ENCODE measurements at places on chromosomes 2 and 18.
A peak's percentile ranks its signal among the peaks of the same experiment; 100 is the strongest.

GRCh38 chr18:74219056-74219455 lies 70.7 kb downstream of the TIMM21 start:
- no peak for DNase-seq

DNA sequence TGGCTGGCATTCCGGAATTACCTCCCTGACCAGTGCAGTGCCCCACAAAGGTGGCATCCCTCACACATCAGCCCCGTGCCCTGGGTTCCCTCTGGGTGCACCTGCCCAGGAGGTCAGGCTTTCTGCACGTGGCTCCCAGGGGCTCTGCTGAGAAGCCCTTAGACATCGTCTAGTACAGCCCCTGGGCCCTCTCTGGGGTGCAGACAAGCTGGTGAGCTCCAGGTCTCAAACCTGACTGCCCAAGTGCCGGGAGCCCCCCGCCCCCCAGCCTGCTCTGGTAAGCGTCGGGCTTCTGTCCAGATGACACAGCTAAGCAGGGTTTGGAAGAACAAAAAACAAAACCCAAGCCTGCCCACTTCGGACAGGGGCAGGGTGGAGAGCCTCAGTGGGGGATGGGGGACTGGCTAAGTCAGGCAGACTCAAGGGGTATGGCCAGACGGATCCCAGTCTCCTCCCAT lies 20.2 kb downstream of the TWIST2 start:
- DNase-seq = no peak

DNA sequence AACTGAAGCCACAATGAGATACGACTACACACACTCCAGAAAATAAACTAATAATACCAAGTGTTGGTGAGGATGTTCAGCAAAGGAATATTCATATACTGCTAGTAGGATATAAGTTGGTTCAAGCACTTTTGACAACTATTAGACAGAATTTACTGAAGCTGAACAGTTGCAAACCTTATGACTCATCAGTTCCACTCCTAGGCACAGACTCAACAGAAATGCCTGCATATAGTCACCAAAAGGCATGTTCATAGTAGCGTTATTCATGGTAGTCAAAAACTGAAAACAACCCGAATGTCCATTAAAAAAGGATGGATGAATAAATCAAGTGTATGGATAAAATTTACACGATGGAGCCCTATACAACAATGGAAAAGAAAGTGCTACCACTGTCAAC lies 232.0 kb downstream of the ANAPC1 start:
- no peak for DNase-seq

DNA sequence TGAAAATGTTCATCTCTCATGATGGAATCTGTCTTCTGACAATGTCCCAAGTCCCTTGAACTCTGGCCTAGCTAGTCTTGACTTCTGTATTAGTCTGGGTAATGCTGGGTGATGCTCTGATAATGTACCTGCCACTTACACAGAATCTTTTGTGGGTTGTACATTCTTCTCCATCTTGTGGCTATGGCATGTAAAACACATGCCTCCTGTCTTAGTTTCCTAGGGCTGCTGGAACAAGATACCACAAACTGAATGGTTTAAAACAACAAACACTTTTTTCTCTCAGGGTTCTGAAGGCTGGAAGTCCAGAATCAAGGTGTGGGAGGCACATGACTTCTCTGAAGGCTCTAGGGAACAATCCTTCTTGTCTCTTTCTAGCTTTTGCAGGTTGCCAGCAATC lies 57.1 kb downstream of the RAPGEF4 start:
- DNase-seq = no peak

DNA sequence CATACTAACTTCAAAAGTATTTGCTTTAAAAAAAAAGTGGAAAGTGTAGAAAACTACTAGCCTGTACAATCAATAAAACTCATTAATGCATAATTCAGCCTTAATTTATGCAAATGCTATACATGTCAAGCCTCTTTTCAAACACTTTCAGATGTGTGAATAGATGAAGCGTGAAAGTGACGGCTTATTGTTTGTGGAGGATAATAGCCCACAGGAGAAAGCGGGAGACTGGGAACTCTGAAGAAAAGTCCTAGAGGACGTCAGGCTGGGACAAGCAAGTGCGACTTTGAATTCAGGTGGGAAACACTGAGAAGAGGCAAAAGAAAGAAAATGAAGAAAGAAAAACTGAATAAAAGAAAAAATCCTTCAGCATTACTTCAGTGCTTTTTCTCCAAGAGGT lies 108.5 kb downstream of the STK39 start:
- no peak for DNase-seq

- no peak for DNase-seq
Observed at GRCh38 chr2:6876309-6876708, 1.3 kb upstream of the RSAD2 start.

DNA sequence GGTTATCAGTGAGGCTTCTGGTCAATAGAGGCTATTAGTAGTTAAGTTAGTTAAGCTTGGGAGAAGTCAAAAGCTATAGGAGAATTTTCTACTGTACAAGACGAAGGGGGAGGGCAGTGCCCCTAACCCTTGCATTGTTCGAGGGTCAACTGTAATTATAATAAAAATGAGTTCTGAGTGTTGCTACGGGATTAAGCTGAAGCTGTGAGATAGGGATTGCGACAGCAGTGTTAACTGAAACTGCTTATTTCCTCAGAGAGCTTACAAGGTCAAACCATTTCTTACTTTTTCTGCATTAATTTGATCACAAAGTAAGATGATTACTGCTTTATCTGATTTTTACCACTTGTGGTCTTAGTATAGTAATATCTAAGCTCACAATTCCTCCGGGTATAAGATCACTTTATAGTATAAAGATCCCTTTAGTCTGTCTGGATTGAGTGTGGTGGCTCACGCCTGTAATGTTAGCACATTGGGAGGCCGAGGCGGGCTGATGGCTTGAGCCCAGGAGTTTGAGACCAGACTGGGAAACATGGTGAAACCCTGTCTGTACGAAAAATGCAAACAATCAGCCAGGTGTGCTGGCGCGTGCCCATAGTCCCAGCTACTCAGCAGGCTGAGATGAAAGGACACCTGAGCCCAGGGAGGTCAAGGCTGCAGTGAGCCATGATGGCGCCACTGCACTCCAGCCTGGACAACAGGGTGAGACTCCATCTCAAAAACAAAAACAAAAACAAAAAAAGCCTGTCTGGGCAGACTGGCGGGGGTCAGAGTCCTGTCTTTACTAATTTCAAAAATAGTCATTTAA lies 119.5 kb upstream of the TLK1 start:
- DNase-seq = no peak

GRCh38 chr2:187105218-187105617 lies 256.2 kb upstream of the ZSWIM2 start:
- DNase-seq = no peak

DNA sequence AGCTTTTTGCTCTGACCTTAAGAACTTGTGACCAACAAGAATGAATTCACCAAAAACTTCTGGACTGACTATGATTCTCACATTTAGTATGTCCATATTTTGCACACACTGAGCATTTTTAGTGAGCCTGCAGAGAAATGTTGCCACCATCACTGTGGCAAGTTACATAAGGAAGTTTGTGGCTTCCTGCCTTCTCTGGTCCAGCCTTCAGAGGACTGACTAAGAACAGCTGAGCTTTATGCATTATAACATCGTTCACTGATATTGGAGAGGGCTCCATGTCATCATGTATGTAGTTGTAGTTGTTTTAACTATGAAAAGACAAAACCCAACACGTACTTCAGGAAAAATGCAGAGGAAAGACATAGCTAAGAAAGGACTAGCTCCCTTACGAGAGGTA lies 218.0 kb upstream of the CRIM1 start:
- no peak for DNase-seq

GRCh38 chr18:48137374-48138081 lies 207.1 kb upstream of the SMAD2 start:
- no peak for DNase-seq

- DNase-seq = no peak
Observed at GRCh38 chr2:231882646-231883045, 43.5 kb downstream of the NPPC start.

- DNase-seq = no peak
Observed at GRCh38 chr2:25374827-25375226, 33.1 kb upstream of the DNMT3A start.

- no peak for DNase-seq
Observed at GRCh38 chr2:25268139-25268538, 73.6 kb downstream of the DNMT3A start.

DNA sequence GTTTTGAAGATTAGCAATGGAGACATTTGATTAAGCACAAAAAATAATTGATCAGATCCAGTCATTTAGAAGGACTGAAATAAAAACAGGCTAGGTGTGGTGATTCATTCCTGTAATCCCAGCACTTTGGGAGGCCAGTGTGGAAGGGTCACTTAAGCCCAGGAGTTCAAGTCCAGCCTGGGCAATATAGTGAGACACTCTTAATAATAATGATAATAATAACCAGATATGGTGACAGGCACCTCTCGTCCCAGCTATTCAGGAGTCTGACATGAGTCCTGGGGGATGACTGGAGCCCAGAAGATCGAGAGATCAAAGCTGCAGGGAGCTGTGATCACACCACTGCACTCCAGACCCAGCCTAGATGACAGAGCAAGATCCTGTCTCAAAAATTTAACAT lies 3.5 kb upstream of the FN1 start:
- DNase-seq = no peak

DNA sequence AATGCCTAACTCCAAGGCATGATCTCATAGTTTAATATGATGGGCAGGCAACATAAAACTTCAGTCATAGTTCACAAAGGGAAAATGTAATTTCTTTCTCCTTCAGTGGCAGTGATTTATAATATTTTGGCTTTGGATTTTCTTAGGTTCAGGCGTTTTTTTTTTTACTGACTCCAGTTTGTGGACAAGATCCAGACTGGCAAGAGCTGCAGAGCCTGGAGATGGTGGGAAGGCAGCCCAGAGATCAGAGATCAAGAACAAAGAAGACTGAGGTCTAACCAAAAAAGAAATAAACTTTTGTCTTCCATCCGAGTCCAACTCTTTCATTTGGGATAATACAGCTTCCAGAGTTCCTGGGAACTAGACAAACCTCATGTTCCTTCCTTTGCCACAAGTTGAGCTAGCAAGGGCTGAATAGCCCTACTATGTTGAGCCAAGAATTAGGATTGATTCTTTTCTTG lies 215.3 kb upstream of the SETBP1 start:
- no peak for DNase-seq

- no peak for DNase-seq
Observed at GRCh38 chr18:1014951-1015624, 110.4 kb downstream of the ADCYAP1 start.

GRCh38 chr2:189534854-189535832 lies 45.4 kb downstream of the SLC40A1 start:
- no peak for DNase-seq

GRCh38 chr2:121903037-121903689 lies 147.7 kb downstream of the TSN start:
- DNase-seq = no peak

DNA sequence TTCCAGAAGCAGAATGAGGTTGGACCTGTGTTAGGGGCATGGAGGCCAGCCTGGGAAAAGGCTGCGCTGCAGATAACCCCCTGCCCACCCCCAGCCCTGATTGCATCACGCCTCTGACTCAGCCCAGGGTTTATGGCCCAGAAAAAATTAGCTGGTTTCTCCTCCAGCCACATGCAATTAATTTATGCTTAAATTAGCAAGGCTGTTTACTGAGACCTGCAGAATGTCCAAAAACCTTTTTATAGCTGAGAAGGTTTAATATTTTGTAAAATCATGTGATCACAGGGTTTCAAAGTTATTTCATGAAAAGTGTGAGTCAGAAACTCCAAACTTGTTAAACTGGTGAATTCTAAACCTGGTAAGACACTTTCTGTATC lies 123.1 kb upstream of the HDAC4 start:
- no peak for DNase-seq

- peak; percentile 7 for DNase-seq
Observed at GRCh38 chr2:107633580-107634147, 193.0 kb upstream of the RGPD4 start.

DNA sequence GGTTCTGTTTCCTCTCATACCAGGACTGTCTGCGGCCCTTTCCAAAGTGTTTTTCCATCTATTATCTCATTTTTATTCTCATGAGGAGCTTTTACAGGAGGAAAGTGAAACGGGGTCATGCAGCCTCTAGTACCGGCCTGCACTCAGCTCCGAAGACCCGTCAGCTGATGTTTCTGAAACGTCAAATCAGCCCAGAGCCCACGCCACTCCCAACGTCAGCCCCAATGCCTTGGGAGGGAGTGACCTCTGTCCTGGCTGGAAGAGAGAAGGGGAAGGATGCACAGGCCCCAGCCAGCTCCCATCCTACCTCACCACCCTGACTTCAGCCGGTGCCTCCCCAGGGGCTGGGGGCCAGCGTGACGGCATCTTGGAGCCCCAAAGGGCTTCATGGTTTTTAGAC lies 58.5 kb downstream of the ADCY3 start:
- no peak for DNase-seq

- no peak for DNase-seq
Observed at GRCh38 chr2:132446444-132446843, 29.8 kb downstream of the GPR39 start.

DNA sequence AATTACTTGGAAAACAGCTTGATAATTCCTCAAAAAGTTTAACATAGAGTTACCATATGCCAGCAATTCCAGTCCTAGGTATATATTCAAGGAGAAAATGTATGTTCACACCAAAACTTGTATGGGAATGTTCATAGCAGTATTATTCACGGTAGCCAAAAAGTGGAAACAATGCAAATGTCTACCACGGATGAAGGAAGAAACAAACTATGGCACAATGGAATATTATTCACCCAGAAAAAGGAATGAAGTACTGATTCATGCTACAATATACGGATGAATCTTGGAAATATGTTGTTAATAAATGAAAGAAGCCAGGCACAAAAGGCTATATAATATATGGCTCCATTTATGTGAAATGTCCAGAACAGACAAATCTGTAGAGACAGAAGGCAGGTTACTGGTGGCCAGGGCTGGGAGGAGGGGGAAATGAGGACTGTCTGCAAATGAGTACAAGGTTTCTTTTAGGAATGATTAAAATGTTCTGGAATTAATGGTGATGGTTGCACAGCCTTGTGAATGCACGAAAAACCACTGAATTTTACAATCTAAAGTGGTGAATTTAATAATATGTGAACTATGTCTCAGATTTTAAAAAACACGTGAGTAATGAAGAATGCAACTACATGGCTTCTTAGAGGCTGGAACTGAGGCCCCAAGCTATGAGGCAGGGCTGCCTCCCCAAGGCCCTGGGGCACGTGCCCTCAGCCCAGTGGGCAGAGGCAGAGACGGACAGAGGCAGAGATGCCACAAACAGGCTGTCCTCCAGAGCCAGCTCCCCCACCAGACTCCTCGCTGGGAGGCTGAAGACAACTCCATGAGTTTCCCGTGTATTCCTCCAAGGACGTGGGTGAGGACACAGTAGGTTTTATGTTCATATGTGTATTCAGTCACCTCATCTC lies 5.0 kb downstream of the LIMS2 start:
- no peak for DNase-seq

GRCh38 chr2:75610671-75611070 lies 35.9 kb upstream of the MRPL19 start:
- DNase-seq = no peak

GRCh38 chr2:149020432-149020851 lies 18.1 kb upstream of the LYPD6B start:
- DNase-seq = no peak

All from SW 1271 (cell line).